Fibroblast of skin of right biceps (primary cell): ENCODE measurements at places on chromosomes 11 and 22.

- no peak for DNase-seq
Measured at GRCh38 chr11:121329781-121330395, 37.3 kb downstream of the SC5D start.

GRCh38 chr11:93567401-93567895 lies 24.3 kb upstream of the SMCO4 start:
- no peak for DNase-seq

DNA sequence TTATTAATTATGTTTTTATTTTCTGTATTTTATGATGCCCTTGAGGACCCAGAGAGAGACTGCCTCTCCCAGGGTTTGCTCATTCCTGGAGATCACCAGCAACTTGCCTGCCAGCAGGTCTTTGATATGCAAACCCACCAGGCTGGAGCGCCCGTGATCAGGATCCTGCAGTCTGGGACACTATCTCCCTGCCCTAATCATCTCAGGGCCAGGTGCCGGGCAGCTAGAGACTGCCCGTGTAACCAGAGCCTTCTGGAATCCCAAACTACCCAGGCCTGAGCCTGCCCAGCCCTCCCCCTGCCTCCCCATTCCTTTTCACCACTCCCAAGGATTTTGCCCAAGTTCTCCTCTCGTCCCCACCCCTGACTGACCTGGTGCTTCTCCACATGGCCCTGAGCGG lies 52.2 kb upstream of the B3GAT1 start:
- no peak for DNase-seq

- no peak for DNase-seq
Measured at GRCh38 chr11:109870297-109870696, 222.9 kb upstream of the ZC3H12C start.

DNA sequence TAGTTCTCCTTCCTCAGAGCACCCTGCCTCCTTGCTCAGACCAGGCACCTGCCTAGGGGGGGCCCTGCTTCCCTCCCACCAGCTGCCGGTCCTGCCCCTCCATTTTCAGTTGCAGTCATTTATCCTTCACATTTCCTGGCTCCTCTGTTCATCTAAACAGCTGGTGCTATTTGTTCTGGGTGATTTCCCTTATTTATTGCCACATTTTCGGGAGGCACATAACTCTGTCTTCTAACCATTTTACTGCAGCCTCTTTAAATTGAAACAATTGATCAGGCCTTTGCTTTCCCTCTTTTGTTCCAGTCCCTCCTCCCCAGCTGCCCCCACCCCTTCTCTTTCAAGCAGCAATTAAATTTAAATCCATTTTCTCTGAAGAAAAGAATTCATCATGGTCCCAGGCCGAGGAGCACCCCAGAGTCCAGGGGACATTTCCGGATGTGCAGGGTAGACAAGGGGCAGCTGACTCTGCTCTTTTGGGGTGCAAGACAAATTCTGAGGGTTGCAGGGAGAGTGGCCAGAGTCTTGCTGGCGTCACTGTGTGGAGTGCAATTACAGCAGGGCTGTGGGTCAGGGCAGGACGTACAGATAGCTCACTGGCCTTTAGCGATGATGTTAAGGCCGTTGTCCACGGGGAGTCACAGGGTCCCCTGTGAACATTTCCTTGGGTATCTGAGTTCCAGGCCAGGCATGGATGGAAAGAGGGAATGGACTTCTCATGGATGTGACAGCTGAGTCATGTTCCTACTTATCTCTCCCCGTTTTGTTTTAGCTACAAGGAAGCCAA lies 476.4 kb downstream of the TBC1D22A start:
- DNase-seq, result no peak

- DNase-seq, result peak; percentile 72
Measured at GRCh38 chr11:44235765-44236201, 74.2 kb downstream of the ALX4 start.

GRCh38 chr22:41368543-41369423 lies 13.0 kb upstream of the TEF start:
- DNase-seq, result no peak

DNA sequence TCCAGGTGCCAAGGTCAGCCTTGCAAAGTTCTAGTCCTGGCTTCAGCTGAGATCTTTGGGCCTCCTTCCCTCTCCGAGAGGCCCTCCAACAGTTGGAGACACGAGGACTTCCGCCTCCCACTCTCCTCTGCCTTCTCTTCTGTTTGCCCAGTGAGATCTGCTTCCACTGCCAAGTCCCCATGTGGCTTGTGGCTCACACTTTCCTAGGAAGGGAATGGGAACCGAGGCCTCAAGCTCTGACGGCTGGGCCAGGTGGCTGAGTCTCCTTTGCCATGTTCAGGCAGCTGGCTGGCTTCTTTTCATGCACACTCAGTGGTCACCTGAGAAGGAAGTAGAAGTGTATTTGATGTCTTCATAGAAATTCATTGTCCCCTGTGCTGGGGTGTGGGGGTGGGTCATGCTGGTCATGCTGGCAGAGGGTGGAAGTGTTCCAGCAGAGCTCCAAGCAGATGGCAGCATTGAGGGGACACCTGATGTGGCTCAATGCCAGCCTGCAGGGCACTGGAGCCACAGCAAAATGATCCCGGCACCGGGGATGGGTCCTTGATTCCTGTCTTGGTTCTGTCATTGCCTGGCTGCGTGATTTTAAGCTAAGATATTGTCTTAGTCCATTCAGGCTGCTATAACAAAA lies 130.4 kb downstream of the ADAMTS15 start:
- no peak for DNase-seq

- no peak for DNase-seq
Measured at GRCh38 chr11:101049123-101049522, 80.5 kb downstream of the PGR start.

DNA sequence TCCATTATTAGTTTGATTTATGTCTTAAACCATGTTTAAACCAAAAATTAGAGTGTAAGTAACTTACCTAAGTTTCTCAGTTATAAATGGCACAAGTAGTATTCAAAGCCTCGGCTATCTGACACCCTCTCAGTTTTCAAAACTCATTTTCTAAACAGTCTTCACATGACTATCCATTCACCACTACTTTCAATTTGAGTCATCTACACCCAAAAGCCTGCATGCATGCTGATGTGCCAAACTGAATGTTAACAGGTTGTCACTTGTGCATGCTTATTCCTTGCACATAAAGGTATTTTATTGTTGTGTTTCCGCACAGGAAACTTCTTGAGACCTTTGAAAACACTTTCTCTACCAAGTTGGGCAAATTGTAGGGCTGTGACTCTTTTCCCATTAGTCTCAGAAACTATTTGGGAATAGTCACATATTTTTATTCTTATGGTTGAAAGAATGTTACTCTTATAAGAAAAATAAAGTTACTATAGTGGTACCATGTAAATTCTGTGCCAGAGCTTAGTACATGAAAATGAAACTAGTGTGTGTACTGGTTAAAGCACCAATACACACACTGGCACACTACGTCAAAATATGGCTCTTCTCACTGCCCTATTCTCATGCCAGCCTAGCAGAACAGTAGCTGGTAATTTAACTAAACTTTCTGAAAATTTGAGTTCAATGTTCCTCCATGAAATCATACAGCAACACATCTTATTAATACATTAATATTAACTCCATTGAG lies 2.2 kb upstream of the OR51E2 start:
- DNase-seq, result no peak

DNA sequence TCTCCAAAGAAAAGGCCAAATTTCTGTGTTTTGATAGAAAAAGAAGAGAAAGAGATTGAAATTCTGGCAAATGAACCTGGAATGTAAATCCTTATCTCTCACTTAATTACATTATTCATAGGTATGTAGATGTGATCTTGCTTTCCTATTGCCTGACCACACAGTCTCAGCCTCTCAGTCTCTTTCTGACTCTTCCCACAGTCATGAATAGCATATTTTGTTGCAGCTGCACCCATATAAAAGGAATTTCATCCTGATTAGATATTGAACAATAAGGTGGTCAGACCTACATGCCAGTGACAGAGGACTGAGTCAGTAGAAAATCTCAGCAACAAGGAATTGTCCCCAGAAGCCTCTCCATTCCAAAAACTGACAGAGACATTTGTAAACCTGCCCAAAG lies 62.9 kb upstream of the LRRC4C start:
- peak; percentile 88 for DNase-seq

DNA sequence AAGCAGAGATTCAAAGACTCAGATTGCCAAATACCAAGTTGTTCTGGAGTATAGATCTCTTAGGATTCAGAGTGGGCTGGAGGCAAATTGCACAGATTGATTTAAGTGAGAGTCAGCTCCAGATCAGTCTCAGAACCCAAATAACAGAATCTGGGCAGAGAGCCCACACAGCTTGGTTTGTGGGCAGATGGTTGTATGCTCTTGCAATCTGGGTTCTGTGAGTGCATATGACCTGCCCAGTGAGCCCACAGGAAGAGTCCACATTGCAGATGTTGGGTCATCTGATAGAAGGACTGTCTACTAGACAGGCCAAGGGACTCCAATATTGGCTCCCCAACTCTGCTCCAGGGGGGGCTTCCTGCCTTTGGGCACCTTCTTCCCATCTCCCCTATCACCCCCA lies 65.9 kb downstream of the ADAMTS15 start:
- peak; percentile 32 for DNase-seq

GRCh38 chr11:17730608-17731462 lies 3.7 kb upstream of the KCNC1 start:
- DNase-seq, result peak; percentile 62

GRCh38 chr22:36578619-36579018 lies 49.7 kb upstream of the EIF3D start:
- DNase-seq, result no peak

GRCh38 chr11:120867024-120867423 lies 156.9 kb upstream of the TBCEL start:
- DNase-seq, result no peak

DNA sequence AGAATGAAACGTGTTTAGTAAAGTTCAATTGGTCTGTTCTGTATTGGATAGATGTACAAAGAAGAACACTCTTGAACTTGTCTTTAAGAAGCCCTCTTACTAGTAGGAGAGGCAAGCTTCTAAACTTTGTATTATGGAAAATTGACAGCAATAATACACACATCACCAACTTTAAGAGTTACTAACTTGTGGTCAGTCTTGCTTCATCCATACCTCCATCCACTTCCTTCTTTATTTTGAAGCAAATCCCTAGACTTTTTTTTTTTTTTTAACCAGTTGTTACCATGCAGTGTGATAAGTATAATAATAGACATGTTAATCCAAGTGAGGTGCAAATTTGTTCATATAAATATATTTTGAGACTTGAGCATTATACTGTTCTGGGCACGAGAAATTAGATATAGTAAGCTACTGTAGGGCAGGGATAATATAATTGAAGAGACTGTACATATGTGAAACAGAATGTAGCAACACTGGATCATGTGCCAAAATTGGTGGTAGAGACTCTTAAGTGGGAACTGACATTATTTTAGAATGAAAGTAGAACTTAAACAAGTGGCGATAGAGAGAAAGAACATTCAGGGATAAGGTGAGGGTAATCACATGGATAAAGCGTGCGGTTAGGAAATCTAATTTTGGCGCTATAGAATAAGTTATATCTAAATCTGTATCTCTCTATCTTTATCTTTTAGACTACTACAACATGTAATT lies 6.5 kb downstream of the FAR1 start:
- peak; percentile 20 for DNase-seq

DNA sequence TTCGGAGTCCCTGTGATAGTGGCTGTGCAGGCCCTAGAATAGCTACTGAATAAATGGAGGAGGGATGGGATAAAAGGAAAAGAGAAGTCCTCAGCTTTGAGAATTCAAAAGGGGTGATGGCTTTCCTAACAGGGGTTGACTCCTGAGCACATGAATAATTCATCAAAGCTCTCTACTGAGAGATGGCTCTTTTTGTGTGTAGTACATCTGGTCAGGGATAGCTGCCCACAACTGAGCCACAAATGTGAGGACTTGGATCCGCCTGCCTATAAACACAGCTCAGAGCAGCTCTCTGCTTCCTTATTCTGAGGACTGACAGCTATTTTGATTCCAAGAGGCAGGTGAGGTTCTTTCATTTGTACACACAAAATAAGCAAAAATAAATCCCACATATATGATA lies 82.3 kb downstream of the USP35 start:
- no peak for DNase-seq

DNA sequence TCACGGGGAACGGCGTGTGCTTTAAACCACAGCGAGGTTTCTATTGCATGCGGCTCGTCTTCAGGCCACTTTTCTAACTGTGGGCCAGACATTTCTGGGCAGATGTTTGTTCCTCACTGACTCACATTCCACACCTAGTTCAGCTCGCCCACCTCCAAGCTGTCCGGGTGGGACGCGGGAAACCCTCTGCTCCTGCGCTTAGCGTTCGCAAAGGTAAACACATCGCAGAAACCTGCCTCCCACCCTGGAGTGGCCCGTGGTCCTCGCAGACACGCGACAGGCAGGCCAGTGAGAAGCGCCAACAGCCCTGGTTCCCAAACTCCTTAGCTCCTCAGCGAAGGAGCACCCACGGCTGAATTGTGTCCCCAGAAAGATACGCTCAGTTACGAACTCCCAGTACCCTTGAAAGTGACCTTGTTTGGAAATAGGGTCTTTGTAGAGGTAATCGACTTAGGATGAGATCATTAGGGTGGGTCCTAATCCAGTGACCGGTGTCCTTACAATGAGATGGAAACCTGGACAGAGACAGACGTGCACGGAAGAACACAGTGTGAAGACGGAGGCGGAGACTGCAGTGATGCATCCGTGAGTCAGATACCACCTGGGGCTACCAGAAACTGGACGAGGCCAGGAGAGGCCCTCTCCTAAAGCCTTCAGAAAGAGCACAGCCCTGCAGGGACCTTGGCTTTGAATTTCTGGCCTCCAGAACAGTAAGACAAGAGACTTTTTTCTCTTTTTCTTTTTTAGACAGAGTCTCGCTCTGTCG lies 82.7 kb downstream of the CELSR1 start:
- no peak for DNase-seq

GRCh38 chr11:74687237-74688023 lies 43.8 kb downstream of the CHRDL2 start:
- DNase-seq, result peak; percentile 46

DNA sequence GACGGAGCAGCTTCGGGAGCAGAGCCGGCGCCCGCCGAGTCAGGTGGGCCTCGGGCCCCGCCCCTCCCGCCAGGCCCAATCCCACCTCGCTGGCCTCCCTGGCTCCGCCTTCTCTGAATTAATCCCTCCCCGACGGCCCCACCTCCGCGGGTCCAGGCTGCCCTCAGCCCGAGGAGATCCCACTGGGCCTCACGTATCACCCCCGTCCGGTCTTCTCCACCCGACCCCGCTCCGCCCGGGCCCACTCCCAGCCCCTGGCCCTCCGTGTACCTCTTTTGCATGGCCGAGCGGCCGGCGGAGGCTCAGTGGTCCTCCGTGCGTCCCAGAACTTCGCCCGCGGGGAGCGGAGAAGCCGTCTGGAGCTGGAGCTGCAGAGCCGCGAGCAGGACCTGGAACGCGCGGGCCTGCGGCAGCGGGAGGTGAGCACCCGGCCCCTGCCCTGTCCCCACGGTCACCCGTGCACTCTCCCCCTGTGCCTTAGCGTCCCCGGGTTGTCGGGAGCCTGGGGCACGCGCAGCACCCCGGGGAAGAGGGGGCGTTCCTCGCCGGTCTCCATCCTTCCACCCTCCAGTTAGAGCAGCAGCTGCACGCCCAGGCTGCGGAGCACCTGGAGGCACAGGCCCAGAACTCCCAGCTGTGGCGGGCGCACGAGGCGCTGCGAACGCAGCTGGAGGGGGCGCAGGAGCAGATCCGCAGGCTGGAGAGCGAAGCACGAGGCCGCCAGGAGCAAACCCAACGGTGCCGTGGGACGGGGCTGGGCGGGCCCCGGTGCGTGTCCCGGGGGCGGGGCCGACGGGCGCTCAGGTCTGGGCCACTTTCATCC lies 2.2 kb upstream of the CD151 start:
- peak; percentile 65 for DNase-seq
